ENCODE measurements at places on chromosomes 2 and 18. TPM values are rescaled to one million over a fixed set of nuclear protein-coding genes. Genes with fewer than 3 reads are reported as not detected.

RAX gene
- polyA plus RNA-seq = not detected

PAX8 gene
- 199 TPM for polyA plus RNA-seq

CD207 gene
- not detected for polyA plus RNA-seq

GPR55 gene
- not detected for polyA plus RNA-seq

BMP10 gene
- not detected for polyA plus RNA-seq

- DNase-seq = no peak
These were observed 19.5 kb downstream of the NFE2L2 start for GRCh38 chr2:177245010-177245422.

POLR1B gene
- polyA plus RNA-seq = 6.0 TPM

DNA sequence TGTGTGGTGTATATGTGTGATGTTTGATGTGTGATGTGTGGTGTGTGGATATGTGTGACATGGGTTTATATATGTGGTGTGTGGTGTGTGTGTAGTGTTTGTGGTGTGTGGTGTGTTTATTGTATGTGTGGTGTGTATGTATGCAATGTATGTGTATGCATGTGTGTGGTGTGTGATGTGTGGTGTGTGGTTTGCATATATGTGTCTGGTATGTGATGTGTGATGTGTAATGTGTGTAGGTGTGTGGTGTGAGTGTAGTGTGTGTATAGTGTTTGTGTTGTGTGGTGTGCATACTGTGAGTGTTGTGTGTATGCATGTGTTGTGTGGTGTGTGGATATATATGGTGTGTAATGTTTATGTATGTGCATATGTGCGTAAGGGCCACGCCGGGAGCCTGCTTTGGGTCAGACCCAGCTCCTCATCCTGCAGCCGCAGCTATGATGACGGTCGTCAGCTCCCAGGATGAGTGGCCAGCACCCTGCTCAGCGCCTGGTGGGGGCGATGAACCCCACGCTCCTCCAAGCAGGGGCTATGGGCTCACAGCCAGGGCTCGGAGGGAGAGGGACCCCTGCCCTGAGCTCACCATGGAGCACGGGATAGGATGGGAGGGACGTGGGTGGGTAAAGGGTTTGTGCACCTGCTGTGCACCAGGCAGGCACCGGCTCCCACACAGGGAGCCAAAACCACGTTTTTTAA lies 331.3 kb downstream of the EIPR1 start:
- no peak for DNase-seq

- DNase-seq = no peak
These were observed 70.9 kb downstream of the ODC1 start for GRCh38 chr2:10377052-10377746.

AGBL5 gene
- polyA plus RNA-seq = 33.4 TPM

CDH2 gene
- 6.3 TPM for polyA plus RNA-seq

DNA sequence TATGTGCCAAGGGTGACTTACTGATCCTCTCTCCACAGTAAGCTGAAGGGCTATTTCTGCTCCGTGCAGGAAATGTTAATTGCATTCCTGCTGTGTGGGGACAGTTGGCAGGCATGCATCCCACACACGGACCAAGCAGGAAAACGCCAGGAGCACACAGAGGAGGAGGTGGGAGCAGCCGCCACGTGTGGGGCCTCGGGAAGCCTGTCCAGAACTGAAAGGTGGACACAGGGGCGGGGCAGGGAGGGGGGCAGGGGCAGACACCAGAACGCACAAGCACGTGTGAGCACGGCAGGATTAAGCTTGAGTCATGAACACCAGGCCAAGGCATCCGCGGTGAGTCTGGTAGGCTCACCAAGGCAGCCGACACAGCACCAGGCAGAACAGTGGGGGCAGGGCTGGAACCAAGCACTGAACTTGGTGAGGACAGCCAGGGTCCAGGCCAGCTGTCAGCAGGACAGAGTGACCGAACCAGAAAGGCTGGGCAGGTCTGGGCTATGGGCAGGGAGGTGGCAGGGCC lies 177.1 kb downstream of the EIPR1 start:
- peak; percentile 27 for DNase-seq

DNA sequence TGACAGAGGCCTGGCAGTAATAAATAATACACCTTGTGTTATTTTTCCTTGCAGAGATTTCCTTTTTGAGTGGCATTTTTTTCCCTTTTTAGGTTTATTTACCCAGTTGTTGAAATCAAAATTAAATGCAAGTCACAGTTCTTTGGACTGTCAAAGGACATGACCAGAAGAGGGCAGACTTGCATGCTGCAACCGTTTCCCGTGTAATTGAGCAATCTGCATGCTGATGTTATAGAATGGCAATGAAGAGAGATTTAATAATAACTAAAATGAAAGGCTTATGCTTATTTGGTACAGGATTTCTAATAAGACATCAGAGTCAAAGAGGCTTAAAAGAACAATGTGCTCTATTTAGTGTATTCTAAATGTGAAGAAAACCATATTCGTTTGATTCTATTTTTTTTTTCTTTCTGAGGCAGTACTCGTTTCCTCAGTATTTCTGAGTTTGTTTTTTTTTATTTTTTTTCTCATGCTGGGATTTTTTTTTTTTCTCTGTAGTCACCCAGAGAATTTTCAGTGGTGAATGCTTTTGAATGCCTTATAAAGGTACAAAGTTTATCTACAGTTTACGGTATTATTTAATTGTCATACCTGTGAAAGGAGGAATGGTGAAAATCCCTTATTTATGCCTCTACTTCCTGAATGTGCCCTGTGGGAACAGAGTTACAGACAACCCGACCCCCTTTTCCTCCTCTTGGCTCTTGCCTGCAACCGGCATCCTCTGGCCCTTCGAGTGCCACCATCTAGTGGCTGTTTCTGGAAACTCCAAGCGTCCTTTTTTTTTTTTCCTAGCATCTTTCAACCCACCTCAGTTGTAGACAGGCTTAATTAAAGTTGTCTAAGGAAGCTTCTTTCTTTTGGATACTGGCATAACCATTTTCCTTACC lies 368.5 kb downstream of the LRRTM1 start:
- no peak for DNase-seq

GRCh38 chr2:217966423-217967070 lies 36.2 kb downstream of the TNS1 start:
- DNase-seq = peak; percentile 41

TMEFF2 gene
- polyA plus RNA-seq = not detected

DNA sequence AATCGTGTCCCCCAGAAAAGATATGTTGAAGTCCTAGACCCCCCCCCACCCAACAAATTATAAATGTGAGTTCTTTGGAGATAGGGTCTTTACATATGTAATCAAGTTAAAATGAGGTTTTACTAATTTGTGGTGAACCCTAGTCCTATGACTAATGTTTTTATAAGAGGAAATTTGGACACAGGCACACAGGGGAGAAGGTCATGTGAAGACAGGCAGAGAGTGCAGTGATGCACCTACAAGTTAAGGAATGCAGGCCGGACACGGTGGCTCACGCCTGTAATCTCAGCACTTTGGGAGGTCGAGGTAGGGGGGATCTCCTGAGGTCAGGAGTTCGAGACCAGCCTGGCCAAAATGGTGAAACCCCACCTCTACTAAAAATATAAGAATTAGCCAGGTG lies 5.8 kb upstream of the PMAIP1 start:
- DNase-seq = no peak

TMEM37 gene
- polyA plus RNA-seq = 221 TPM

- no peak for DNase-seq
These were observed 1564.6 kb upstream of the NXPH2 start for GRCh38 chr2:140344838-140345237.

DNA sequence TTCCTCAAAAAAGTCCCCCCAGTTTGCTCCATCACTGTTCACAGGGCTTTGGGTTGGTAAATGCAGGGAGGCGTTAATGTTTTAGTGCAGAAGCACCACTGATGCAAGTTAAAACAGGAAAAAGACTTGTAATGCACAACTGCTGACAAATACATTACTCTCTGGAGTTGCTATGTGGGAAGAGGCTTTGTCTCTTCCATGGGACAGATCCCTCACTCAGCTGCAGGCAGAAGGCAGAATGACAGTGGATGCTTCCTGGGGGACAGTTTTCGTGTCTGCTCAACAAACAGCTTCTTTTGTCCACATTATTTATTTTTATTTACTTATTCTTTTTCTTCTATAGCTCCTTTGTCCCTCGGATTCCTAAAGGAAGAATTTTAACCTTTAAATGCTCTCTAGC lies 22.7 kb upstream of the KCNE4 start:
- no peak for DNase-seq

DNA sequence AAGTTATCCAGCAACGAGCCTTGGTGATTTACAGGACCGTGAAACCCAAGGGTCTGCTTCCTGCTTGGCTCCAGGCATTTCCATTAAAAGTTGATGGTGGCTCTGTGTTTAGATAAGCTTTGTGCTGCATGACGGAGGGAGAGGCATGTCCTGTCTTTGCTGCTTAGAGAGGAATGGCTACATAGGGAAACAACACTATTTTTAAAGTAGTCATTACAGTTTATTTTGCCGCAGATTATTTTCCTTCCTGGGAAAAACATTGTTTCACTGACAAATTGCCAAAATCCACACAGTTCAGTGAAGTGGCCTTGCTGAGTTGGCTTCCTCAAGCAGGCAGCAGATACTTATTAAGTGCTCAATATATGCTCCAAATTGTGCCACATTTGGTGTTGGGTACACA lies 98.5 kb downstream of the THSD7B start:
- no peak for DNase-seq

DNA sequence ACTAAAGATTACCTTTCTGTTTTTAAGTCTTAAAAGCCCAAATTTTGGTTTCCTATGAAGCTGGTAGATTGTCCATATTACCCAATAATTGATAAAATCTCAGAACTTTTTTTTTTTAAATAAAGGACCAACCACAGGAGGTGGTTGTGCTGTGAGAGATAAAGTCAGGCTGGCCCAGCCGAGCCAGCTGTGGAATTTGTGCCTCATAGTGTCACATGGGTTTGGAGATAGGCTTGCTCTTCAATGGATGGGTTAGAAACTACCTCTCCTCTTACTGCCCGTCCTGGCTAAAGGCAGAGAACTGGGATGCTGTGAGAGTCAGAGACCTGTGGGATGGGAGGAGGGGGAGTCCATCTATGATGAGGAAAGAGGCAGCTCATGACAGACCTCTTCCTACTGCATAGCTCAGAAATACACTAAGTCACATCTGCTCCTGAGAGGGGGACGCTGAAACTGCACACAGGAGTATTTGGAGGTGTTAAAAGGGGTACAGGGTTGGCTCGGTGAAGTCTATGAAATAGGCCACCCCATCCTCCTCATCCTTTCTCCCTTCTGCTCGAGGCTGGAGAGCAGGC lies 99.7 kb upstream of the MGAT4A start:
- no peak for DNase-seq

GRCh38 chr2:157178874-157179273 lies 78.6 kb upstream of the GALNT5 start:
- DNase-seq = no peak

CERS6 gene
- 9.4 TPM for polyA plus RNA-seq

BOLL gene
- not detected for polyA plus RNA-seq

DNA sequence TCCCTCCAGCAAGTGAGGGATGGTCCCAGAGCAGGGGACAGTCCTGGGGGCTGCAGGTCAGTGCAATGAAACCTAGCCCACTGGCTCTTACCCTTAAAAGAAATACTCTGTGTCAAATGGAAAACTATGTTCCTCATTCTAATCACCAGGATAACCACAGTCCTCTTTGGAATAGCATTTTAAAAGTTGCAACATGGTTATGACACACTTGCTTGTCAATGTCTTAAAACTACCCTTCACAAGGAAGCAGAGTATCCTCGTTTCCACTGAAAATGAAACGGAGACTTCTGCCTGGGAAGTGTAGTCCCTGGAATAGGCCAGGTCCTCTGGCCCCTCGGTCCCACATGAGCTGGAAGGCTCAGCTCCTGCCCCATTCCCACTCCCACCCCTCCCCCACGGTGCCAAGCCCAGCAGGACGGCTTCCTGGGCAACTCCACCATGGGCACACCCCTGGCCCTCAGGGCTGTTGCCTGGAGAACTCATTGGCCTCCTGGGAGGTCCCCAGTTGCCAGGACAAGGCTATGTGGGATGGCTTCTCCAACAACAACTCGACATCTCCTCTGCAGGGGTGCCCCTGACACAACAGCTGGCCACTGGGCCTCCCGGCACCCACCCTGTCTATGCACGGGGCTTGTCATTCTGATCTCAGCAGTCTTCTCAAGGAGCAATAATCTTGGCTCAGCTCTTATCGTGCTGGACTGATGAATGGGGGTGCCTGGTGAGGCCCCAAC lies 38.3 kb upstream of the ST3GAL5 start:
- no peak for DNase-seq

LDLRAD4 gene
- polyA plus RNA-seq = 2.3 TPM

- no peak for DNase-seq
These were observed 39.3 kb downstream of the MOGAT1 start for GRCh38 chr2:222710736-222711135.
